ENCODE measurements at places on chromosomes 7 and 10. TPM values are rescaled to one million over a fixed set of nuclear protein-coding genes. Genes with fewer than 3 reads are reported as not detected.

The EN2 gene
- not detected for total RNA-seq

The PSD gene
- not detected for total RNA-seq

The CYP26C1 gene
- not detected for total RNA-seq

The NOBOX gene
- total RNA-seq = not detected

The KAZALD1 gene
- total RNA-seq = 30.0 TPM

The C7orf57 gene
- total RNA-seq = not detected

The BPGM gene
- 20.0 TPM for total RNA-seq

The KCNH2 gene
- total RNA-seq = 1.2 TPM

DNA sequence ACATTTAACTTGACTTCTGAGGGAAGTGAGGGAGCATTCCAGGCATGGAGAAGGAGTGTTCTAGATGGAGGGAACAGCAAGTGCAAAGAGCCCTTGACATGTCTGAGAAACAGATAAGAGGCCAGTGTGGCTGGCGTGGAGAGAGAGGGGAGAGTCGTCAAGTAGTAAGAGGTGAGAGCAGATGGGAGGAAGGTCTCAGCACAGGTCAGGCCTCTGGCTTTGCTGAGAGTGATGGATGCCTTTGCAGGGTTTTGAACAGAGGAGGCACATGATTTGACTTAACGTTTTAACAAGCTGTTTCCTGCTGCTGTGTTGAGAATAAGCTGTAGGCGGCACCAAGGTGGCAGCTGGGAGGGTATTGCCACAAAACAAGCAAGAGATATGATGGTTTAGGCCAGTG is 97.2 kb downstream of the KAT6B start:
- DNase-seq = no peak

DNA sequence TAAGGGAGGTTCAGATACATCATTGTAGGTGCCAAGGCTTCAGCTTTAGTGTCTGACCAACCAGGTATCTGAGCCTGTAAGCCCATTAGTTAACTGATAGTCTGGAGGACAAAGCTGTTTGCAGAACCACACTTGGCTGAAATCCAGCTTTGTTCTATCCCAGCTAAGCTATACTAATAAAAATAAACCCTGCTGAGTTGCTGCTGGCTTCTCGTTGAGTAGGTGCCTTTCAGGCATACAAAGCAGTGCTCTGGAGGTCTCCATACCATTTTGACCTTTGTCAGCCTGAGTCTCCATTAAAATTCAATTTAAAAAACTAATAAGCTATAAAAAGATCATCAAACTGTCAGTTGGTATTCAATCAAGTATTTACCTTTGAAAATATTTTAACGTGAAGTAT is 22.0 kb downstream of the CDCA7L start:
- no peak for DNase-seq

GRCh38 chr10:132281915-132282666 is 25.7 kb downstream of the STK32C start:
- no peak for DNase-seq

DNA sequence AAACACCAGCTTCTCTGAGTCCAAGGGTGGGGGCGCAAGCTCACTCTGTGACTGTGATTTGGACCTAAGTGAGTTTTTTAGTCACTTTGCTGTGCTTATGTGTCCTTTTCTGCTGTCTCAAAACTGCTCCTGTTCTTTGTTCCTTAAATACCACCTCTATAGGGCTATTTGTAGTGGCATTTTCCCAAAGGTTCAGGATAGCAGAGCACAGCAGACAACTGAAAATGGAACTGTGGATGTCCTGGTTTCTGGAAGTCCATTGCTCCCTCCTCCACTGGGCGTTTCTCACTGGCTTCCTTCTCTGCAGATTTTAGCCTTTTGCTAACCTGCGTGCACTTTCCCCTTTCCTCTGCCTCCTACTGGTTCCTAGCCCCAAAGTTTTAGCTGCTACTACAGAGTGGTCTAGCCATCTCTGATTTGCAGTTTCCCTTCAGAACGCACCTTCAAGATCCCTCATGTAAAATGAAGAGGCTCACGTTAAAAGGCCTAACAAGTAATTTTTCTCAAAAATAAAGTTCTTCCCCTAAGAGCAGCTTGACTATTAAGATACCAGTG is 25.6 kb downstream of the BLVRA start:
- DNase-seq = no peak

GRCh38 chr7:47252675-47253074 is 329.2 kb downstream of the TNS3 start:
- no peak for DNase-seq

GRCh38 chr7:98879979-98880315 is 1.6 kb downstream of the TRRAP start:
- DNase-seq = no peak

- DNase-seq = no peak
These were observed 10.3 kb upstream of the PCBD1 start for GRCh38 chr10:70898687-70899086.

- DNase-seq = no peak
These were observed 6.7 kb downstream of the SKIDA1 start for GRCh38 chr10:21518641-21519396.

DNA sequence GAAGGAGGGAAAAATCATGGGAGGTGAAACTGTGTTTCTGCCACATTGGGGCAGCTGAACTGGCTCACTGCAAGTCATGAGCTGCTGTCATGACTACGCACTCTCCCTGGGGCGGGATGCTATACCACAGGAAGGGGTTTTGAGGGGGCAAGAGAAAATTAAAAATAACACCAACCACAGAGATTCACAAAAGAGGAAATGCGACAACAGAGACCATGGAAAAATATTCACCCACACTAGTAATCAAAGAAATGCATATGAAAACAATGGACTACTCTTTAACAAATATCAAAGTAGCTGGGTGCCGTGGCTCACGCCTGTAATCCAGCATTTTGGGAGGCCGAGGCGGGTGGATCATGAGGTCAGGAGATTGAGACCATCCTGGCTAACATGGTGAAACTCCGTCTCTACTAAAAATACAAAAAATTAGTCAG is 65.2 kb upstream of the TM9SF3 start:
- DNase-seq = no peak

- DNase-seq = no peak
These were observed 577 bp upstream of the DDX21 start for GRCh38 chr10:68955355-68955831.

GRCh38 chr10:59606551-59606961 is 103.1 kb downstream of the SLC16A9 start:
- DNase-seq = no peak

DNA sequence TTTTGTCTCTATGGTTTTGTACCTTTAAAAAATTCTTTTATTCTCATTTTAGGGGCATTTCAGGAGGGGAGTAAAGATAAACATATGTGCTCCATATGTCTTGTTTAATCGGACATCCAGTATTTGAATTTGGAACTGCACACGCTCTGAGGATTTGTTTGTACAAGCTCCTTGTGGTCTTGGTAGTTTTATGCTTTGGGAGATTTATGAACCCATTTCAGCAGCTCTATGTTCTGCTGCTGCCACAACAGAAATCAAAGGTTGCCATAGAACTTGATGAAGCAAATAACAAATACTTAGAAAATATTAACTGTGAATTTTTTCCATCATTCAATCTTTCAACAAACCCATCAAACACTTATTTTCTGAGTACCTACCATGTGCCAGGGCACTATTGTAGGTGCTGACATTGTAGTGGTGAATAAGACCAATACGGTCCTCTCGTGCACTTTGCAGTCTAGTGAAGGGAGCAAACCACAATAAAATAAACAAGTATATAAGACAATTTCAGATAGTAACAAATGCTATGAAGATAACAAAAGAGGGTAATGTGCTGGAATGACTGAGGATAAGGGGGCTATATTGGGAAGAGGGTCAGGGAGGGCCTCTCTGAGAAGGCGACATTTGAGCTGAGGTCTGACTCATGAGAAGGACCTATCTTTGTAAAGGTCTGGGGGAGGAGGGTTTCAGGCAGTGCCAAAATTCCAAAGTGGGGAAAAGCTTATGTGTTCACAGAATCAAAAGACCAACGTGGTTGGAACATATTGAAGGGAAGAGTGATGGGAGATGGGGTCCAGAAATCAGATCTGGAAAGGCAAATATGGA is 30.4 kb downstream of the MYPN start:
- DNase-seq = no peak

- DNase-seq = no peak
These were observed 48.6 kb downstream of the ITGB1 start for GRCh38 chr10:32909456-32909855.

DNA sequence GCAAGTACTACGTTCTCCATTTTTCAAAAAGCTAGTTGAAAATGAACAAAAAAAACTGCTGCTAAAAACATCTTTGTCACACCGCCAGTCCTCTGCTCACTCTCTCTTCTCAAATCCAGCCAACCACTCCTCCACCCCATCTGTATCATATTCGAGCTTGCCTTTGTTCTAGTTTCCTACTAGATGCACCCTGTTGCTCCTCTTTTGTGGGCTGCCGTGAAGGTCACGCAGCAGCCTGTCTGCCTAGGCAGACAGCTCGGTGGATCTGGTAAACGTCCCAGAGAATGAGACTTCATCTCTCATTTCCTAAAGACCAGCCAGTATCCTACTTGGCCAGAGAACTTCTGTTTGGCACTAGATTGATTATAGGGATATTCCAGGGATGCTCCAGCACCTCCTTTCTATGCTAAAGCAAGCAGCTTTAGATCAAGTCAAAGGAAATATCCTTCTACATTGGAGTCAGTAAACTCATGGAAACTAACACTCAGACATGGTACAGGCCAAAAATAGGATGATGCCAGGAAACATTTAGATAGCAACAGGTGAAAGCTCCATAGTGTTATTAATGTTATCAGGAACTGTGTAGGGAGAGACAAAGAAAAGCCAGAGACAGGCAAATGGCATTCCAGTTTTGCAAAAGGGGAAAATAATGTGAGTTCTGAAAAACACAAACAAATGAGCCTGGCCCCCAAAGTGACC is 8.7 kb upstream of the PLXNA4 start:
- DNase-seq = no peak

GRCh38 chr7:145143685-145144084 is 307.8 kb upstream of the TPK1 start:
- no peak for DNase-seq

DNA sequence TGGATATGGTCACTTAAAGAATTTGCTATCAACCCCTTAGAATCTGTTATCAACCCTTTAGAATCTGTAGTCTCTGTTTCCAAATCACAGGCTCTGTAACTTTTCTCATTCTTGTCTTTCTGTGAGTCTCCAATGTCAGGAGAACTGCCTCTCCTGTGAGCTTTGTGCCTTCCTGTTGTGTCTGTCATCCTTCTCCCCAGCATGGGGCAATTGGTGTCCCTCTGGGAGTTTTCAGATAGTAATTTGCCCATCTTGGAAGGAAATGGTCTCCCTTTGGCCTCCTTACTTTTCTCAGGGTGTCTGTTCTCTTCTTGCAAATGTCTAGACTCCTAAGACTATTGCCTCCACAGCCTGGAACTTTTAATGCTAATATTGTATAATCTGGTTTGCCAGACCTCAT is 521.9 kb downstream of the NRG3 start:
- no peak for DNase-seq

GRCh38 chr7:112634107-112634506 is 153.3 kb downstream of the LSMEM1 start:
- DNase-seq = no peak

GRCh38 chr7:42758124-42758523 is 153.7 kb downstream of the C7orf25 start:
- DNase-seq = no peak

GRCh38 chr7:84040355-84040754 is 154.2 kb downstream of the SEMA3A start:
- no peak for DNase-seq

- no peak for DNase-seq
These were observed 69.7 kb upstream of the ANTXRL start for GRCh38 chr10:46216836-46217751.

DNA sequence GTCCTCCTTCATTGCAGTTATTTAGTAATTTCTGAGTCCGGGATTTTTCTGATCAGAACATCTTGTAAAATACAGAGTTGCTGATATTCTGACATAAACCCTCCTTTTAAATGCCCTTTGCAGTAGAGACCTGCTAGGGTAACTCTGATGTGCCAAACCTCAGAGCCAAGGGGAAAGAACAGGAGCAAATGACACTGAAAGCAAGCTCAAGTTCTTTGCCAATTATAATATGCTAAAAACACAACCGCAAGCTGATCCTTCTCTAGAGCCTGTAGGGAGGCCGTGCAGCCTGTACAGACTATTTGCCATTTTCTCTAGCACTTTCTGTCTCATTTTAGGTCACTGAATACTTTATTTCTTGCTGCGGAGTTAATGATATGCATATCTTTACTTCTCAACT is 240.4 kb downstream of the CAMK1D start:
- no peak for DNase-seq

GRCh38 chr7:28570113-28570969 is 158.0 kb downstream of the CREB5 start:
- no peak for DNase-seq

Measured in thoracic aorta (tissue), 2 donors.